ENCODE measurements at places on chromosomes 12 and 14.
A peak's percentile ranks its signal among the peaks of the same experiment; 100 is the strongest.

DNA sequence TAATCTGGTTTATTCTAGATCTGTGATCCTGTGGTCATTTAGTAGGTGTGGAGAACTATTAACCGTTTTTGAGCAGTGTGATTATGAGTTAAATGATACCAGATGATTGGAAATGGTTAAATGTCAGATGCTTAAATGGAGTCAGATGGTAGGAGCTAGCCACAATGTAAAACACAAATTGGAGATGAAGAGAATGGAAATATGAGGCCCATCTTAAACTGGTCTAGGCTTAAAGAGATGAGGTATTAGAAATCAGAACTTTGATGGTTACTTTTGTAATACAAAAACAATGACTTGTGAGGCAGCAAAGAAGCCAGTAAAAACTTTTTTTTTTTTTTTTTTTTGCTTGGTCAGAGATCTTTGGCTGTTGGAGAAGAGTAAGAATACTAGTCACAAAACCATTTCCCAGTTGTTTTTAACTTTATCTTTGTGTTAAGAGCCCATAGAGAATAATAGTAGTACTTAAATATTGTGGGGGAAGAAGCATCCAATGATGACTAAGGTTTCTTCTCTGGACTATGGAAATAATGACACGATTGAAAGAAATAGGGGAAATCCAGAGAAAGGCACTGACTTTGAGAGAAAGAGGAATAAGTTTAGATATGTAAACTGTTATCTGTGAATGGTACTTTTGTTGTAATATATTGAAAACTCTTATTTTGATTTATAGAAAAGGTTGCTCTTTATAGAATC, 95.9 kb downstream of the WNK1 start:
- DNase-seq: peak; percentile 20

GRCh38 chr12:50174971-50175715, 8.0 kb upstream of the CERS5 start:
- peak; percentile 83 for DNase-seq

DNA sequence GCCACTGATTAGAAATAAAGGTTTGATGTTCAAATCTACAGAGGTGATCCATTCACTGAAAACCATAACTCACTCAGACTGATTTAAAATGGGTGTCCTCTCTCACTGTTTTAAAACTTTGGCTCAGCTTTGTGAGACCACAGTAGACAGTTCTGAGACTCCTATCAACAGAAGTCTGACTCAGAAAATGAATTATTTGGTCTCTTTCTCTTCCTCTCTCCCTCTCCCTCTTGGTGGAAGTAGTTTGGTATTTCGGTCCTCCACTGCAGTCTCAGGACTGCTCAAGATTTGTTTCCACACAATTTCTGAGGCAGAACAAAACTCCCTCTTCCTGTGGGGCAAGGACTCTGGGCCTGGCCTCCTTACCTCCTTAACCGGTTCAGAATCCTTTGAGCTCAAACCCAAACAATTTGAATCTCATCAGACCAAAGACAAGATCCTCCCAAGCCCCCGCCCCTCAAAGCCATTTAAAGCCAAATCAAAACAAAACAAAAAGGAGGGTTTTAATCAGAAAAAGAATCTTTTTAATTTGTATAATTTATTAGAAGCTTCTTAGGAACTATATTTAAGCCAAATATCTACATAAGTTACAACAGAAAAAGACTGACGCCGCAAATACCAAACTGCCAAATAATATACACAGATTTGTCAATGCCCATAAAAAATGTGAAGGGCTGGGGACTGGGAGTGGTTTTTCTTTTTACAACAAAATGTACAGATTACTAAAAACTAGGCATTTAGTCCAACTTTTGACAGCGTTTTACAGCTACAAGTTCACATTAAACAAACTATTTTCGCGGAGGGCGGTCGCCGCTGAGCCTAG, 3.9 kb downstream of the NKX2-1 start:
- DNase-seq: no peak

DNA sequence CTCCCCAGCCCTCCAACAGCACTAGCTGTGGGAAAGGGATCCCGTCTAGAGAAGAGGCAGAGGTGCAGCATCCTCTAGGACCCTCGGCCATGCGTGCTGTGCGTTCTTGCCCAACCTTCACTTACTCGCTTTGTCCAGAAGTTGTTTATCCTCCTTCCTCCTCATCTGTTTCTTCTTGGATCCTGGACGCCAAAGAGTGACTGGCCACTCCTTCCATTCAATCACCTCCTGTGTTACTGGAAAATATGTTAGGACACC, 140.5 kb downstream of the ZFP36L1 start:
- DNase-seq: no peak

DNA sequence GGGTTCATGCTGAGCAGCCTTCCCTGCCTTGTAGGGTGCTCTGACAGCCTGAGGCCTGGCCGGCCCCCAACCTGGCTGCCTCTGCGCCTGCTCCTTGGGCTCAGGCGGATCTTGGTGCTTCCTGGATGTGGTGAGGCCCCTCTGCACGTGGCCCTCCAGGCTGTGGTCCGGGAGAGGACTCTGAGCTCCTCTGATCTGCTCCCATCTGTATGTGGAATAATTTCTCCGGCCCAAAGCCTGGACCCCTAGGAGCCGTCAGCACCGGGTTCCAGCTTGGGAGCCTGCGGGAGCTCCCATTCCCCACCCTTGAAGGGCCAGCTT, 21.3 kb upstream of the EIF2B2 start:
- no peak for DNase-seq

DNA sequence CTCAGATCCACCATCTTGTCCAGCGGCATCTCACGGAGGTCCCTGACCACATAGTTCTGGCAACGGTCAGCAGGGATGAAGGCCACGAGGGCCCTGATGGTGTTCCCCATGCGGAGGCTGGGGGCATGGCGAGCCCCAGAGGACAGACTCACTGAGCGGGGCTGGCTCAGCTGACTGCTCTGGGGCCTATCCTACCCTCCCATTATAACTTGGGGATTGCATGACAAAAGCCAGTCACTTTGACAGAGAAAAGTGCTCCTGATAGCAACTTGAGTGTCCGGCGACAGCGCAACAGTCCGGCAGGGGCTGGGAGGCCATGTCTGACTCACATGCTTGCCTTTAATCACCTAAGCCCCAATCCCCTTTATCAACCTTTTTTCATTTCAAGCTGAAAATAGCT, at the start of gene LRRC10:
TSS of gene LRRC10 (minus strand) at position 179 of the 400 bp plus-strand sequence. CDS start at position 110, 69 bp downstream.
- no peak for DNase-seq

DNA sequence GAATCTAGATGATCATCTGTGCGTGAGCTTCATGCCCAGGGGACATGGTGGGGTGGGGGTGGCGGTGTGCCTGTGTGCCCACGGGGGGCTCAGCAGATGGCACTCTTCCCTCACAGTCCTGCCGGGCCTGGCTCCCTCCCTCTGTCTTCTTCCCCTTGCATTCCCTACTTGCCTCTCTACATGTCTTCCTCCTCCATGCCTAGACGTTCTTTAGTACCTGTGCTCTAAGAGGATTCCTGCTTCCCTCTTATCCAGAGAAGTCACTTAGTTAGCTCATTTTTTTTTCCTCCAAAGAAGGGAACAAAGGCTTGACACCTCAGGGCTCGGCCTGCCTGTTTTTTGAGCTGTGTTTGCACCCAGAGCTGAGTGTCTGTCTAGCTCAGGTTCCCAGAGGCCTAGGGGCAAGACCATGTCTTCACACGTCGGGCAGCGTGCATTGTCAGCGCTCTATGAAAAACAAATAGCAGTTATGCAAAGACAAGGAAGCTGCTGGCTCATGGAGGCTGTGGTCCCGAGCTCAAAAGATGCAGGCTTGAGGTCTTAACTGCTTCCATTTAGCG, 48.8 kb downstream of the NINJ2 start:
- peak; percentile 77 for DNase-seq

DNA sequence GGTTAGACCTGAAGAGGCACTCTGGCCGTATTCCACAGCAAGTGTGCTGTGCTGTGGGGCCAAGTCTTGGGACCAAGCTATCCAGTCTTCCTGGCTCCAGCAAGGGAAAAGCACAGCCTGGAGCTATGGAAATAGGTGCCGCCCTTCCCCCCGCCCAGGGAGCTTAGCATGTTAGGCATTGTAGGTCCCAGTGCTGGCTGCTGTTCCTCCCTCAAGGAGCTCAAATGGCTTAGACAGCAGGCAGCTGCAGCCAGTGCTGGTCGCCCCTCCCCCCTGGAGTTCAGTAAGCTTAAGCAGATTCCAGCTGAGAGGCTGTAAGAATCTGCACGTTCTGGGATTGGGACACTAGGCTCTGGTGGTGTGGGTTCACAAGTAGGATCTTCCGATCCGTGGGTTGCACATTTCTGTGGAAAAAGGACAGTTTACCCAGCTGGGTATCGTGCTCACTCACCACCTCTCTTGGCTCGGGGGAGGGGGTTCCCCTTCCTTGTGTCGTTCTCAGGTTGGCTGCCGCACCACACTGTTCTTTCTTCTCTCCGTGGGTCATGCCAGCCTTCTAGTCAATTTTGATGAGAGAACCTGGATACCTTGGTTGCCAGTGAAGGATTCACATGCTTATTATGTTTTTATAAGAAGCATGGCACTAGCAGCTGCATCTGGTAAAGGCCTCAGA, 127.3 kb downstream of the CNTN1 start:
- DNase-seq: no peak
